SW 1271 (cell line): ENCODE measurements at places on chromosomes 4 and X.

- no peak for DNase-seq
These were observed 140.0 kb downstream of the CHM start for GRCh38 chrX:85907316-85907715.

- no peak for DNase-seq
These were observed 19.9 kb downstream of the ANK2 start for GRCh38 chr4:113069212-113069892.

DNA sequence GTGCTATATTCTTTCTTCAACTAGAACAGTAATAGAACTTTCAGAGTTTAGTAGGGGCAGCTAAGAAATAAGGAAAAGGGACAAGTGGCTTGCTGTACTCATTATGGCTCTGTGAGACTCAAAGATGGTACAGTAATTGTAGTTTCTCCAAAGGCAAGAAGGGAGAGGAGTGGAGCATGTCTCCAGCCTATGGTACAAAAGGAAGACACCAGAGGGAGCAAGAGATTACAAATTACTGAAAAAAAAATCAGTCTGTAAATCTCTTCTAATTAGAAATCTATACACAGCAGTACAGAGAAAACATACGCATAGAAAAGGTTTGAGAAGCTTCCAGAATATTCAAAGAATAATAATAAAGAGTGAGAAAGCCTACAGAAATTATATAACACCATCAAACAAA is 61.4 kb downstream of the KLHL4 start:
- peak; percentile 0 for DNase-seq

- DNase-seq = no peak
These were observed 294.9 kb upstream of the BOD1L1 start for GRCh38 chr4:13922459-13922858.

GRCh38 chr4:76614589-76614988 is 179.6 kb downstream of the SHROOM3 start:
- DNase-seq = no peak

- DNase-seq = no peak
These were observed 35.7 kb downstream of the MORC4 start for GRCh38 chrX:106964290-106964689.

DNA sequence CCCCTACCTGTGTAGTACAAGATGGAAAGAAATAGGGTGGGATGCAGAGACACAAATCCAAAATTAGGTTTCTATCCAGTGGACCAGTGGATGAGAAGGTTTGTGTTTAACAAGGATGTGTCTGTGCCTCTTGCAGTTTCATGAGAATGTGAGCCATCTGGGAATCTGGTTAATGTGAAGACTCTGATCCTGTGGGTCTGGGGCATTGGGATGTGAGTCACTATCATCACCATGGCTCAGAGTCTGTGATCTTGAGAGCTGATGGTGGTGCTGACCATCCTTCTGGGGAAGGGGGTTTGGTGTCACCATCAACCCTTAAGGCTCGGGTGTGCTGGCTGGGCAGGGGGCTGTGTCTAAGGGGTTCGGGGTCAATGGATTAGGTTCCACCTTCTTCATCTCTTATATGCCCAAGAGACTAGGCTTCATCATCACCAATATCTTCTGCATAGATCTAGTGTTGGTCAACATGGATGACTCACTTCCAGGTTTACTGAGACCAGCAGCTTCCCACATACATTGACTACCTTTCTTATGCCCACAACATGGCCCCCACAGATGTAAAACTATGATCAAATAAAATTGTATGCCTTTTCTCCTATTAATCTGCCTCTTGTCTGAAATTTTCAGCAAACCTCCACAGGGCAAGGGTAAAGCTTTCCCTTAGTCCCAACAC is 65.7 kb upstream of the MID1 start:
- no peak for DNase-seq

DNA sequence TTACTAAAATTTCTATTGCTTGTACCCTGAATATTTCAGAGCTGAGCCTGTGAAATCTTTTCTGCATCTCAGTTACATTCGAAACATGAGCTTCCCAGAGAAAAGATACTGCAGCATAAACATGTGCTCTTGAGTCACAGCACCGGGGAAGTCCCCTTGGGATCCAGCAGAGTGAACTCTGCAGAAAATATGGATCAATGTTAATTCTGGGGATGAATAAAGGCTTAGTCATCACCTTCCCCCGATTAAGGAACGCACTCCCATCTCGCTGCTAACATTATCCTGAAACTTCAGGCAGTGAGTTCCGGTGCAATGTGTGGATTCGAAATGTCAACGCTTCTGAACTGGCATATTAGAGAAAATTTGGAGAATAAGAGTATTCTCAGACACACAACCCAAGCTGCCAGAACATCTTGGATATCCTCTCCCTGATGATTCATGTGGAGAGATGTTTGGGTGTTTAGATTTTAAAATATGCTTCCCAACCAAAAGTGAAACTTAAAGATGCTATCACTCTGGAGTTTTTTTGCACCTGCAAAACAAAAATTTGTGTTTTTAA is 90.8 kb downstream of the IRF2 start:
- peak; percentile 52 for DNase-seq

DNA sequence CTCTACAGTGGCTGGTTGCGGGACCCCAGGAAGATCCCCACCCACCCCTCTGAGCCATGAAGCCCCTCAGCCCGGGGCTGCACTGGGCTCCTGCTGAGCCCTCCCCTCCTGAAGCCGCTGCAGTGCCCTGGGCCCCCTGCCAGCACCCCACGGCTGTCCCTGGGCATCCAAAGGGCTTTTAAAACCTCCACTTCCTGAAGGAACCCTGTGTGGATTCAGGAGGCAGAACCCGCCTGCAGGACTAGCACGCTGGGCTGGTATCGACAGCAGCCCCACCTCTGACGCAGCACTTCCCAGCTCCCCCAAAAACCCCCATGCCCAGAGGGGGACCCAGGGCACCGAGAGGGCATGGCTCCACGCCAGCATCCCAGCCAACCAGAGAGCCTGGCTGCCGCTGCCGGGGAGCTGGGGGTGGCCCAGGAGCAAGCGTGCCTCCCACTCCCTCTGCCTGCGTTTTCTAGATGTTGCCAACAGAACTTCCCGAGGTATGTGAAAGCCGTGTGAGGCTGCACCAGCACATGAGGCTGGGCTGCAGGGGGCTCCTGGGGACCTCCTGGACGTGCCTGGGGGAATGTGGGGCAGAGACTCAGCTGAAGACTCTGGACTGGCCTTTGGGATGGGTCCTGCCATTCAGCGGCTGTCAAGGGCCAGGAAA is 6.3 kb downstream of the MXD4 start:
- no peak for DNase-seq

DNA sequence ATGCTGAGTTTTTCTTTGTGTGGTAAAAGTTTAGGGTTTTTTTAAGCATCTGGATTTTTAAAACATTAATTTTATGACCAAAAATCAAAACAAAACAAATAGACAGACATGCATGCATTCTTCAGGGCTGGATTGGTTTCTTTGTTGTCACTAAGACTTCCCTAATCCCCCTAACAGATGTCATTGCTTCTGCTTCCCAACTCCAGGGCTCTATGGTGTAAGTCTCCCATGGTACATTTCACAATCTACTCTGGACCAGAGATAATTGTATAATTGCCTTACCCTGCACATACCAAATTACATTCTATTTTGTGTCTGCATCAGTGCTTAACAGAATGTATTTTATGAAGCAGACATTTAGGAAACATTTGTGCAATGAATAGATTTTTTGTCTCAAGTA is 529.1 kb upstream of the SMIM31 start:
- DNase-seq = no peak
